ENCODE measurements at places on chromosomes 1 and 21.
A peak's percentile ranks its signal among the peaks of the same experiment; 100 is the strongest.

GRCh38 chr21:15064576-15065391 is at the start of gene NRIP1:
Gene NRIP1, minus strand, starts transcription at chr21:15065000. Its CDS starts 96,808 bp downstream, at chr21:14968192.
- DNase-seq = peak; percentile 94

DNA sequence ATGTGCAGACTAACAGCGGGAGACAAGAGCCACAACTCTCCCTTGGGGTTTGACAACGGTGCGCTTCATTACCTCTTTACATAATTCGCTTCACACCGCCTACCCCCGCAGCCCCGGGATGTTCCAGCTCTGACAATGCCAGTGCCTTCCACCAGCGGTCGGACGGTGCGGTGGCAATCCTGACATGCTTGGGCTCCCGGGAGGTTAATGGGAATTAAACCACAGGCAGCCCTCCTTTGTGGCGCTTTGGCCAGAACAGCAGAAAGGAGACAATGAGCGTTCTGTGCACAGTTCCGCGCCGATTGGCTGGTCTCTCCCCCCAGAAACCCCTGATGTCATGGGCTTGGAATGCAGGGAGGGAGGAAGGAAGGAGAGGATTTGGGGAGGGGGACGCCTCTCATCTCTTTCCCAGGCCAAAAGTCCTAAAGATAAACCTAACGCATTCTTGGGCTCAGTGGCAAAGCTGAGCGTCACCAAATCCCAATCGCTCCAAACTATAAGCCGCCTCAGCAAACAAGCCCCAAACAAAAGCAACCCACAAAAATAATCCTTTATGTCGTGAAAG is 1.3 kb downstream of the CNN3 start:
- DNase-seq = peak; percentile 62

DNA sequence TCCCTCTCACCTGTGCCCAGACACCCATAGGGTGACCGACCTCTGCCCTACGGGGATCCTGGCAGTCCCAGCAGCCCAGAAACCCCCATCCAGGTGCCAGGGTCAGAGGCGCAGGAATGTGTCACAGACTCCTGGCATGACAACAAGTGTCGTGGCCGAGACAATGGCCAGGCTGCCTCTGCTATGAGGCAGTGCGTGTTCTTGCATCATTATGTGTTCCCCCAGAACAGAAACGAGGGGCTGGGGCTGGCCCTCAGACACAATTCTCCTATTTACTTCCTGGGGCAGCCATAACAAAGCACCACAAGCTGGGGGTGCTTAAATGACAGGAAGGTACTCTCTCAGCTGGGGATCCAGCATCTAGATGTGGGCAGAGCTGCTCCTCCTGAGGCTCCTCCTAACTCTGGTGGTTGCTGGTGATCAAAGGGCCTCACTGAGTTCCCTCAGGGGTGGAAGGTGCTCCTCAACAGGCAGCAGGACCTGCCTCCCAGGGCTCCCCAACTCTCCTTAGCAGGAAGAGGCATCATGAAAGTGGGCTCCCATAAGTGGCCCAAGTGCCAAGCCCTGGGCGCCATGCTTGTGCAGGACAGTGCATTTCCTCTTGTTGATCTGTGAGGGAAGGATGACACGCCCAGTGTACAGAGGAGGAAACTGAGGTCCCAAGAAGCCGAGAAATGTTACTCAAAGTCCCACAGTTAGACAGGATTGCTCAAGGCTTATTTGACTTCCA is 24.2 kb upstream of the BACE2 start:
- DNase-seq = no peak

- DNase-seq = peak; percentile 92
Measured at GRCh38 chr21:42526379-42526727, 12.7 kb downstream of the SLC37A1 start.

- peak; percentile 52 for DNase-seq
Measured at GRCh38 chr1:119275145-119276134, 93.1 kb upstream of the HAO2 start.
